ENCODE measurements at places on chromosomes 1 and 21.

- DNase-seq = no peak
Observed at GRCh38 chr21:45985471-45986315, 4.1 kb downstream of the COL6A1 start.

DNA sequence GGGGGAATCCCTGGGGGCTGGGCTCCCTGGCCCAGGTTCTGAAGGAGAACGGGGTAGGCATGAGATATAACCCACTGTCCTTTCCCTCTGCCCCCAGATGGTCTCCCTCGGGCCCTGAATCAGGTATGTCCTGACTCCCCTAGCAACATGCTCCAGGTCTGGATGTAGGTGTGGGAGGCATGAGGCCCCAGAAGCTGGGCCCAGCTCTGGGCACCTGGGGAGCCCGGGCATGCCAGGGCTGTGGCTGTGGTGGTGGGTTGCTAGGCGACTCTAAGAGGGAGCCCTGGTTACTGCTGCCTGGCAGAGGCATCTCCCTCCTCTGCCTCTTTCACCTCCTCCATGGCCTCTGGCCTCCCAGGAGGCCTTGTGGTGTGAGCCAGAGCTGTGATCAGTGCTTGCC lies 16.2 kb downstream of the FOXO6 start:
- no peak for DNase-seq

- DNase-seq = no peak
Observed at GRCh38 chr1:110068646-110069403, 1.6 kb downstream of the ALX3 start.

DNA sequence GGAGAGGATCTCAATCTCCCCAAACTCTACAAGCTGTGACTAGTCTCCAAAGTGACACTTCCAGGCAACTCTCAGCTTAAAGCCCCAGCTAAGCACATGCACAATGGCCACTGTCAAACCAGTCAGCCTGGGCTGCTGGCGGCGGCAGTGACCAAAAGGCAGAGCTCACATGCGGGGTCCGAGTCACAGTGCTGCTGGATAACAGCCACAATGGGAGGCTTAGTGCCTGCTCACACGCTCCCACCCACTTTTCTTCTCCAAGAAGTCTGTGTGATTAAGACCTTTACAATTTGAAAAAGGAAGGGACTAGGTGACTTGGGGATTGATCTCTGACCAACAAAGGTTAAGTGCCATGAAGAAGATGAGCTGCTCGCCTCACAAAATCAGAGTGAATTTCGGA lies 16.8 kb downstream of the RIPK4 start:
- no peak for DNase-seq

- no peak for DNase-seq
Observed at GRCh38 chr1:145995964-145996432, 381 bp downstream of the TXNIP start.

All from fibroblast of gingiva (primary cell).